Nucleus accumbens (tissue), 56 donors: ENCODE measurements at places on chromosomes 16 and 17.

GRCh38 chr16:85838381-85838780 is 38.9 kb downstream of the COX4I1 start:
- DNase-seq: no peak

- no peak for DNase-seq
These were observed 56.5 kb downstream of the SPAG9 start for GRCh38 chr17:51064061-51064735.

GRCh38 chr17:31393749-31394146 is 2.3 kb downstream of the RAB11FIP4 start:
- no peak for DNase-seq

DNA sequence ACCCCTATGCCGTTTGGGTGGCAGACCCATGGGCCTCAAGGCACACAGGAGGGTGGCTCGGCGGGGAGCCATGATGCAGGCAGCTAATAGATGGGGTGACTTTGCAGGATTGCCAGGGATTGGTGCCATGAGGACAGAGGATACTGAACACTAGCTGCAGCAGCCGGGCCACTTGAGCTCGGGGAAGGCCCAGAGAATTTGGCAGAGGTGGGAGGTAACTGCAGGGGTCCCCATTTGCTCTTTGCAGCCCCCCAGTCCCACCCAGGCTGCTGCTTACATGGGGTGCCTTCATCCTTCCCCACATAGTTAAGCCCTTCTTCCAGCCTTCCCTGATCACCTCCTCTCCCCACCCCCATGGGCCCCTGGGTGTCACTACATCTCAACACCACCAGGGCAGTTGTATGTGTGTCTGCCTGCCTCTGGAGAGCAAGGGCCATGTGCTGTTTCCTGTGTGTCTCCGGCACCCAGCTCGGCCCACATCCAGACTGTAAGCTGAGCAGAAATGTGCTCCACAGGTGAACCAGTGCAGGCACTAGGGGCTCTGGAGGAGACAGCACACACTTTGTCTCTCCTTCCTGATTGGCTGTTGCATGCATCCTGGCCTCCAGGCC is 52.0 kb downstream of the SREBF1 start:
- no peak for DNase-seq

- DNase-seq: no peak
These were observed 14.2 kb downstream of the CTRB2 start for GRCh38 chr16:75192606-75193264.

- DNase-seq: no peak
These were observed 71.3 kb downstream of the SMG6 start for GRCh38 chr17:2232244-2232638.

- DNase-seq: no peak
These were observed 28.7 kb upstream of the ABCA6 start for GRCh38 chr17:69170377-69170776.

DNA sequence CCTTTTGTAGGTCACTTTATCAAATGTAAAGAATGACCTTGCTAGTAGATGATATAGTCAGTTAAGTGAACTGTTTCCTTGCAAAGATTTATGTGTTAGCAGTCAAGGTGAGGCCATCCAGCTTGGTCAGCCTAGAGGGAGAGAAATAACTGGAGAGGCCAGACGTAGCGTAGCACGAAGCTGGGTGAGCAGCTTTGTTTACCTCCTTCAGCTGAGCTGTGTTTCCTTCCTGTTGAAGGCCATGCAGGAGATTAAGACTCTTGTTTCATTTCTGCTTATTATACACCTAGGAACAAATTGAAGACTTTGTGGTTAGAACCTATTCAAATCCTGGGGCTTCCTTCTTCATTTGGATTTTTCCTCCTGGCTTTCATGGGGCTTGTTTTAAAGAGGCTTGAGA is 267.1 kb downstream of the PHKB start:
- no peak for DNase-seq

DNA sequence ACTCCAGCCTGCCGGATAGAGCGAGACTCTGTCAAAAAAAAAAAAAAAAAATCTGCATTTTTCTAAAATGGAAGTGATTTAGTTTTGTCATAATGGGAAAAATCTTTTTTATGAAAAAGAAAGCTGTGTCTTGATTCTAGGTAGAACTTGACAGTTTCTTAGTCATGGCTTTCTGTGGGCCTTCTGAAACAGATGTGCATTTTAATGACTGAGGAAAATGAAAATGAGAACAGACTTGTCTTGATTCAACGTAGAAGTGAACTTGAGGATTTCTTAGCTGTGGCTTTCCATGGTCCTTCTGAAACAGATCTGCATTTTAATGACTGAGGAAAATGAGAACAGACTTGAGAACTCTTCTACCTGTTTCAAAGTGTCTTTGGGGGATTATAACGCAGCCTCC is 171.7 kb downstream of the VPS53 start:
- DNase-seq: no peak

DNA sequence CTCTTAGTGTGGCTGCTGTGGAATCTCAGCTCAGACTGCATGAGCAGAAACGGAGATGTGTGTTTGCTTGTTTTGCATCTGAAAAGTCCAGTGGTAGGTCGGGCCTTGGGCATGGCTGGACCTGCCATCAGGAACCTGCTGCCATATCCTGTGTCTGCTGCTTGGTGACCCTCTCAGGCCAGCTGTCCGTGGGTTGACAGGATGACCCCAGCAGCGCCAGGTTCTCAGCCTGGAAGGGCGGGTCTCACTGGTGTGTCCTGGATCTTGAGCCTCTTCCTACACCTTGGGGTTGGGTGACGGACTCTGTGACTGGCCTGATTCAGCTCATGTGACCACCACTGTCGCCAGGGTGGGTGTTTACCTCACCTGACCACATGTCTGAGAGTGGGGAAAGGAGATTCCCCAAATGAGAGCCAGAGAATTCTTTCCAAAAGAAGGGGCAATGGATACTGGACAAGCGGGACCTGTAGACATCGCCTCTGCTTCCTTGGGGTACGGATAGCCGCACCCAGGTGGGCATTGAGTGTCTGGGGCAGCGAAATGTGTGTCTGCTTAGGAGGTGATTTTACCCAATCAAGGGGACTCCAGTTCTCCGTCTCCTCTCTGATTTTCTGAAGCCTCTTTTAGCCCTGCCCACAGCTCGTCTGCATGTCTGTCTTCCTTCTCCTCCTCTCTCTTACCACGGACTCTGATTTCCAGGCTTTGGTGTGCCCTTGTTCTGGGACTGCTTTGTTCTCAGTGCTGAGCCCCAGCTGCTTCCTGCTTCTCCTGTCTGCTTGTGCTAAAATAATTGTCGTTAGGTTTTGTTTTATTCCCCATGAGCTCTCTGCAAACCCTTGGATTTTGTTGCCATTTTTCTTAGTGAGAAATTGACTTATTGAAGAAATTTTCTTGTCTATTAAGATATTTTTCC is 399.7 kb downstream of the CPPED1 start:
- DNase-seq: no peak

GRCh38 chr17:76678330-76678729 is 32.4 kb downstream of the MXRA7 start:
- DNase-seq: no peak

DNA sequence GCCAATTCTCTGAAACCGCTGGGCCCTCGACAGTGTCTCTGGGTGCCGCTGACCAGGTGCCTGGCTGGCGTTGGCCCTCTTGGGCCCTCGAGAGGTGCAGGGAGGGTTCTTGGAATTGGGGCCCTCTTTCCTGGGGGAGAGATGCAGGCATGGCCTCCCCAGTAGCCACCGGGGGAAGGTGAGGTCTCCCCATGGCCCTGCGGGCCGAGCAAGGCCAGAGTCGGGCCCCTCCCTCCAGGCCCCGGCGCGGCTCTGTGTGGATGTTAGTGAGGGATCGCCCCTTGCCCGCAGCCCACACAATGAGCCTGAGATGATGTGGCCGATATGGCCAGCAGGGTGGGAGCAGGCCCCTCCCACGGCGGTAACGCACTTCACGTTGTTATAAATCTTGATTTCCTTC is 23.1 kb upstream of the C1QTNF8 start:
- no peak for DNase-seq

DNA sequence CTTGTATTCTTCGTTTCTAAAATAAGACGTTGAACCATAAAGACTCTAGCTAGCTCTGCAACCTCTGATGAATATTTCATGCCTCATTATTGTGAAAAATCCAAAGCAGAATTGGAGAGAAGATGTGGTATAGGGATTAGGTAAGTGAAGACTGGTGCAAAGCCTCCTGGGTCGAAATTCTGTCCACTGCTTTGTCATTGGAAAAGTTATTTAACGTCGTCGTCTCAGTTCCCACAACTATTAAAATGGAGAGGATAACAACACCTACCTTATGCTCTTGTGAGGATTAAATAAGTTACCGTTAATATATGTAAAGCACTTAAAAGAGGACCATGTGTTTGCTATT is 1.4 kb upstream of the PRPSAP2 start:
- DNase-seq: no peak

DNA sequence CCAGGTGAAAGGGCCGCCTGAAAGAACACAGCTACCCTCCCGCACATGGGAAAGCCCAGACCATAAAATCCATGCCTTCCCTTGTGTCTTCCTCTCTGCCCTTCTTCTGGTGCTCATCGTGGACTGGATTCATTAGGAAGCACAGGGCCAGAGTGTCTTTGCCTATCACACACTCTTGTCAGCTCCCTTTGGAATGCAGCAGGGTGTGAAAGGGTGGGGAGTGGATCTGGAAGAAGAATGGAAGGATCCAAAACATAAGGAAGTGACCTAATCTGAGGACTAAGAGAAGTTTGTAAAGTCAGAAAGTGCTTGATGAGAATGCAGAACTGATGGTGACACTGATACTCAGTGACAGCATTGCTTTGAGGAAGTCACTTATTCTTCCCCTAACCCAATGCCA is 1147.3 kb upstream of the GOT2 start:
- no peak for DNase-seq

- no peak for DNase-seq
These were observed 24.2 kb downstream of the TPSD1 start for GRCh38 chr16:1279945-1280589.

DNA sequence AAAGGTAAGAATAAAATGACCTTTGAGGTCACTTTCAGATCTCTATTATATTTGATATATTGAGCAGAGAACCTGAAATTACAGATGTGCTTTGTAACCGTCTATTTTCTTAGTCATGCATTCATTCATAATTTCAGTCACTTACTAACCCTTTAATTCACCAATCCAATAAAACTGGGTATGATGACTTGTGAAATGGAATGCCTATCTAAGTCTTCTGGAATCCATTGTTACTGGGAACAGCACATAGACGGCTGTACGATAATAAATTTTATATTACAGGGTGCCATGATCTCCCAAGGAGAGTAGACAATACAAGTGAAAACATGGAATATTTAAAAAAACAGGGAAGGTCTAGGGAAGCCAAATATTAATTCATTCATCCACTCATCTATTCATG is 22.9 kb downstream of the CDH11 start:
- DNase-seq: no peak

DNA sequence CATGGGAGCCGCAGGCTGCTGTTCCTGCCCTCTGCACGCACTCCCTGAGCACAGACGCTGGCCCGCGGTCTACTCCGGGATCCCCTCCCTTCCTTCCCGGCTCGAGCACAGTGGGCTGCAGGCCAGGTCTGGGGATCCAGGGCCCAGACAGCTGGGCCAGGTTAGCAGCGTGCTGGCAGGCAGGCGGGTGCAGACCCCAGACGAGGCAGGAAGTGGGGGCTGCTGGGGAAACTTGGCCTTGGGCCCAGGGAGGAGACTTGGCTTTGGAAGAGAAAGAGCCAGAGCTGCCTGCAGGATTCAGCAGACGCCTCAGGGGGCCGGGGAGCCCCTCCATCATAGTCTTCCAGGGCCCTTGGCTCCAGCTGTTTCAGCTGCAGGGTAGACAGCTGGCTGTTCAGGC is 30.2 kb upstream of the ABCC3 start:
- peak; percentile 14 for DNase-seq

DNA sequence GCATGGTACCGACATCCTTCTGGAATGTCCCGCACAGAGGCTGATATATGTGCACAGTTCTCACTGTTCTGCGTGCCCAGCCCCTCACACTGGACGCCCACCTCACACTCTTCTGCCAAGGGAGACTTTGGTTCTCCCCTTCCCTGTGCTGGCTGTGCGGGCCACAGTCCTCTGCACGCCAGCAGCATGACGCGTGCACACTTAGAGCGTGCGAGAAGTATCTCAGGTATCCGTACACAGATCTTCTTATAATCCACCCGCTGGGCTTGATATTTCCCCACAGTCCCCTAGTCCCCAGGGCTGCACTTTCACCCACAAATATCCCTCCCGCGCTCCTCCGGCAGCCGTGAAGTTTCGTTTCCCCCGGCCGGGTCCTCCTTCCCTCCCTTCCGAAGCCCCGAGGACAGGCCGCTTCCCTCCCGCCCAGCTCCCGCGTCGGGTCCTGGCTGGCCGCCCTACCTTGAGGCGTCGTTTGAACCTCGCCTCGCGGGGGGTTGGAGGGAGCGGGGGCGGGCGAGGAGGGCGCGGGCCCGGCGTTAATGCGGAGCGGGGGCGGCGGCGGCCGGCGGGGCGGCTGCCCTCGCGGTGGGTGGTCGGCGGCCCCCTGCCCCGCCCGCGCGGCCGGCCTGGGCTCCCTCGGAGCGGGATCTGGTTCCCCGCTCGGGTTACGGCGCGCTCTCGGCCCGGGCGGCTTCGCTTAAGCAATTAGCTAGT is 5.0 kb upstream of the FOXF1 start:
- no peak for DNase-seq

- DNase-seq: no peak
These were observed 1.0 kb upstream of the FBRS start for GRCh38 chr16:30656974-30657865.
